Activated naive CD8-positive, alpha-beta T cell treated with anti-CD3 and anti-CD28 coated beads for 36 hours (primary cell): ENCODE measurements at places on chromosomes 6 and 20.

DNA sequence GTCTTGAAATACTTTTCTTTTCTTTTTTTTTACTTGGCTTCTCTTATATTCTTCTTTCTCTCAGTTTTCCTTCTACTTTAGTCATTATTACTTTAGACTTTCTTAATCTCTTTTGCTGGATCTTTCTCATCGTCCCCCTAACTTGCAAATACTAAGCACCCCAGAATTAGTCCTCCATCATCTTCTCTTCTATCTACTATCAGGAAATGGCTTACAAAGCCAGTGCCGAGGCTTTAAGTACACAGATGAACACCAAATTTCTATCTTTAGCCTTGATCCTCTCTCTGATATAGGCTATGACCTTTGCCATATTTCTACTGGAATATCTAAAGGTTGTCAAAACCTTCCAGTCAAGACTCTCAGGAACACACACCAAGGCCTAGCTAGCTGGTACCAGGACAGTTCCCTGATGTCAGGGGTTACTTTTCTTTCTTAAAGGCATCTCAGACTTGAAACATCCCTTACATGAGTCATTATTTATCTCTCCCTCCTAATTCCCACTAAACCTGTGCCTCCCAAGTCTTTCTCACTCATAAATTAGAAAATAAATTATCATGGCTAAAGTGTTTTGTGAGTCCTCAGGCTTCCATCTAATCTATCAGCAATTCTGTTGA lies 278.6 kb upstream of the TCF21 start:
- no peak for DNase-seq

- no peak for DNase-seq
Observed at GRCh38 chr20:20391766-20392165, 23.9 kb downstream of the INSM1 start.

DNA sequence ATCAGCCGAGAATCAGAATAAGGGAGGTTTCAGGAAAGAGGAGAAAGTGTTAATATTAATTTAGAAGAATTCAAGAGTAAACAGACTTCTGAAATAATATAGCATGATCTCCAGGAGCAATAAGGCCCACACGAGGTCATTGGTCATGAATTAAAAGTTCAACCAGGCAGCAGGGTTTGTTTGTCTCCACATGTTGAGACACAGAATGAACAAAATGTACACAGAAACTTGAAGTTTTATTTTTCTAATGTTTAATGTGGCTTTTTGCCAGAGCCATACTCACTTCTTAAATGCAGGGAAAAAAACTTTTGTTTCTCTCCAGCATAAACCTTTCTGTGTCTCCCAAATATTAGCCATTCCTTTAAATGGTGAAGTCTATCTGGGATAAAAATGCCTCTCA lies 504.5 kb downstream of the HDGFL1 start:
- DNase-seq, result no peak

GRCh38 chr6:147204060-147204785 lies at the start of gene STXBP5:
STXBP5 (plus strand) TSS chr6:147204417; CDS start chr6:147204533, 116 bp downstream.
- peak; percentile 47 for DNase-seq

GRCh38 chr6:109097661-109098060 lies 2.4 kb downstream of the CEP57L1 start:
- no peak for DNase-seq

GRCh38 chr6:139888681-139889122 lies 514.3 kb upstream of the CITED2 start:
- DNase-seq, result no peak

DNA sequence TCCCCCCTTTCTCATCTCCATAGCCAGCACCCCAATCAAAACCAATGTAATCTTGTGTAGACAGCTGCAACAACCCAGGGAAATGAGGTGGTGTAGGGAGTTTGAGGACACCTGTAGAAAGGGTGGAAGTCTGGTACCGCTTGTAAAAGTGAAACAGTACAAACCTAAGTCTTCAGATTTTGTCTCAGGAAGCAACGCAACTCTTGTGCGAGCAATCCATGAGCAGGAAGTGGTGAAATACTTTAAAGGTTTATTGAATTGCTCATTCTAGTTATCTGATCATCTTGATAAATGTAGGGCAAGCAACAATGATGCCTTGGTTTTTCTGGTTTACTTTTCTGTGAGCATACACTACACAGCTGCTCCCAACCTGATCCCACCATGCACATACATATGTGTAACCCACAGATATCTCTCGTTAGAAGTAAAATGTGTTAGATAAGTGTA lies 71.1 kb upstream of the THEMIS start:
- peak; percentile 44 for DNase-seq

DNA sequence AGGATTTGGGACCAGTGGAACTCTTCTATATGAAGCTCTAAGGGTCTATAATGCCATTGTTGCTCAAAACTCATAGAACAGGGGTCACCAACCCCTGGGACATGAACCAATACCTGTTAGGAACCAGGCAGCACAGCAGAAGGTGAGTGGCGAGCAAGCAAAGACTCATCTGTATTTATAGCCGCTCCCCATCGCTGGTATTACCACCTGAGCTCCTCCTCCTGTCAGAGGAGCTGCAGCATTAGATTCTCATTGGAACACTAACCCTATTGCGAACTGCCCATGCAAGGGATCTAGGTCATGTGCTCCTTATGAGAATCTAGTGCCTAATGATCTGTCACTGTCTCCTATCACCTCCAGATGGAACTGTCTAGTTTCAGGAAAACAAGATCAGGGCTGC lies 237.5 kb downstream of the C6orf118 start:
- no peak for DNase-seq

DNA sequence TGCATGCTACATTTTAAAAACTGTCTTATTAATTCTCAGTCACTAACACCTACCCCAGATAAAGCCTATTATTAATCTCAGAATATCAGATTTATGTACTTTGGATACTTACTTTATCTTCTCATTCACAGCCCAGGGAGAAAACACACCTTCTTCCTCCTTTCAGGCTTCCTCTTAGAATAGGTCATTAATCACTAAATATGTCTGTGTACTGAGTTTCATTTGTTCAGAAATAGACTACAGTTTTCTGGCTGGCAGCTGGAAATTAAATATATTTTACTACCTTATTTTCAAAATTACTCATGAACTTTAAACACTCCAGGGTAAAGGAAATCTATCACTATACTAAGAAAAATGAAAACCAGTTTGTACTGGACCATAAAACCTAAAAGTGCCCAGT lies 147.7 kb upstream of the DST start:
- DNase-seq, result no peak

DNA sequence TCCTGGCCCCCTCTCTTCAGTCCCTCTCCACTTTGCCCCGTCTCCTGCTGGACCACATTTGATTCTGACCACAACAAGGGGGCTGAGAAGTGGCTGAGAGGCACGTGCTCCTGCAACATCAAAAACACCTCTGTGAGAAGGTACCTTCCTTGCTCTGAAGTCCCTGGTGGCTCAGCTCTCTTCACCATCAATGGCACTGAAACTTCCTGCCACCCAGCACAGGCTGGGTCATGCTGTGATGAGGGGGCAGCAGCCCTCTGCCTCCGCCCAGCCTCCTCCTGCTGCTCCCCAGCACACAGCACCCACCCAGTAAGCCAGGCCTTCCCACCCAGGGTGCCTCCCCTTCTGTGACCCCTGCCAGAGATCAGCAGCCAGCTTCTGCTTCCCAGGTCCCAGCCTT lies 10.3 kb downstream of the ZMYND8 start:
- no peak for DNase-seq

- DNase-seq, result no peak
Observed at GRCh38 chr6:37637562-37638413, 59.9 kb downstream of the MDGA1 start.

DNA sequence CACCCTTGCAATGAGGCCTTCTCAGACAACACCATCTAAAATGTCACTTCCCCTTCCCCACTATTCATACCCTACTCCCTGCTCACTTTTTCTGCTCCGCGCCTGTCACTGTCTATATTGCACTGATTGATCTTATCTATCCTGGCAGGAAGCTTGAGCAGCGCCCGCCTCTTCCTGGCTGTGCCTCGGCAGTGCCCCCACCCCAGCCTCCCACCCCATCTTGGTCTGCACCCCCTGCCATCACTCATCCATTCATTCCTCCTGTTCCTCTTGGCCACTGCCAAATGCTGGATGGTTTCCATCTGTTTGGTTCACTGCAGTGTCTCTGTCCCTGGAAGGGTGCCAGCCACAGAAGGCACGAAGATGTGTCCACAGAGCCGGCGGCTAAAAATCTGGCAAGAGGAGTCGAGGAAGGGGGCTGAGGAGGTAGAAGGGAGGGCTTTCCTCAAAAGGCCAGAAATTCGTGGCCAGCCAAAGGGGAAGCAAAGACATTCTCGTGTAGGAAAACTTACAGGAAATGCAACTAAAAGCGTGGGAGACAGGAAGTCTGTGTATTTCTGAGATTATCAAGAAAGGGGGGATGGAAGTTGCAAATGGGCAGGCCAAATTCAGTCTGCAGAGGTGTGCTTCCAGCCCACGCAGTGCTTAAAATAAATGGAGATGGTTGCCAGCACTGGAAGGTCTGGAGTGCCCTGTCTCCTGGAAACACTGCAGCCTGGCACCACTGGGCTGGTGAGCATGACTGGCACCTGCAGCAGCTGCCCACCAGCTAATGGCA lies 27.6 kb downstream of the SYNJ2 start:
- DNase-seq, result no peak

DNA sequence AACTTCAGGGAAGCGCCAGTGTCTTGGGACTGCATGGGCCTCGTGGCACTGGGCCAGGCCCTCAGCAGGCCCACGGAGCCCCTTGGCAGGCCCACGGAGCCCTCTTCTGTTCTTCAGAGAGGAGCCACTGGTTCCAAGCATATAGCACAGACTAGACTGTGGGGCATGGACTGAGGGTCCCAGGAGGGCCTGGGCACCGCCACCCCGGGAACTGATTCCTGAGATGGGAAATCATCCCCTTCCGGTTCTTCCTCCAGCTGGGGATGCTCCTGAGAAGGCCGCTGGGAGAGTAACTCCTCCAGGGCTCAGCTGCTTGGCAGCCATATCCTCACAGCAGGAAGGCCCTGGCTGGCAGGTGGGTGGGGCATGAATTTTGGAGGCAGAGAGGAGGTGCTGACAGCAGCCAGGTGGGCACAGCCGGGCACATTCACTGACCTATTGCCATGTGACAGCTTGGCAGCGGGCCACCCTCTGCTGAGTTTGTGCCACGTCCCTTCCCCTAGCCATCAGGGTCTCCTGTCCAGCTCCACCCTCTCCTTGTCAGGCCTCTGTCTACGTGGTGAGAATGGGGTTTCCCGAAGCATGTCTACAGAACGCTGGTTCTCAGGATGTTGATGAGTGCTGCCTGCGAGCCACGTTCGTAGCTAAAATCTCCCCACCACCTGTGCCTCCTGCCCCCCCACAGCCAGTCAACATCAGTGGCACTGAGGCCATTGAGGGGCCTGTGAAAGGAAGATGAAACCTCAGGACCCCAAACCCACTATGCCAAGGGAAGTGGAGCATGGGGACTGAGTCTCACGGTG lies 152.1 kb downstream of the TAF4 start:
- DNase-seq, result no peak

- DNase-seq, result no peak
Observed at GRCh38 chr6:69005199-69005598, 370.1 kb downstream of the ADGRB3 start.

GRCh38 chr6:150894935-150895552 lies 29.5 kb downstream of the MTHFD1L start:
- DNase-seq, result peak; percentile 21

GRCh38 chr20:37381621-37382471 lies 35.9 kb downstream of the SRC start:
- DNase-seq, result no peak

GRCh38 chr6:70669133-70669532 lies 1.4 kb downstream of the SMAP1 start:
- no peak for DNase-seq

- no peak for DNase-seq
Observed at GRCh38 chr20:3541887-3542721, 71.3 kb downstream of the ATRN start.

DNA sequence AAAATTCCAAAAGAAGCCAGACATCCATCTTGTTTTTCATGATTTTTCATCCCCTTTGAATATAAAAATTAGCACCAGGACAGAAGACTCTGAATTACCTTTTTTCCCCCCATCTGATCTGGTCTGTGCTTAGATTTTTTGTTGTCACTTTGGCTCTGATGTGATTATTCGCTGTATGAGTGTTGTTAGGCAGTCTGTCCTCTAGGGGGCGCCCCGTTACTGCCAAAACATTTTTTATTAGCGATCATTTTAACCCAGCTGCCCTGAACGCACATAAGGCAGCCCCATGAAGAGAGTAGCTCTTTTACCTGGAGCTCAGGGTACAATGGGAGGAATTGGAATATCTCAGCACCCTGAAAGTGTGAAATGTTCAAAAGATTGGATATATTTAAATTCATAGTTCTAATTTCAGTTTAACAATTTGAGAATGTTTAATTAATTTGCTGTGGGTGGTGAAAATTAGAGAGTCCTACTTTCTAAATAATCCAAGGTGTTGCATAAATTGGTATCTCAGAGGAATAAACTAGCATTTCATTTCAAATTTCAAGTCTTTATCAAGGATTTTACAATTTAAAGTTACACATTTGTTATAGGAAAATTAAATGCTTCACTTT lies 60.8 kb downstream of the PRPH2 start:
- peak; percentile 72 for DNase-seq

- DNase-seq, result peak; percentile 57
Observed at GRCh38 chr20:32792316-32792715, 27.4 kb upstream of the MAPRE1 start.

DNA sequence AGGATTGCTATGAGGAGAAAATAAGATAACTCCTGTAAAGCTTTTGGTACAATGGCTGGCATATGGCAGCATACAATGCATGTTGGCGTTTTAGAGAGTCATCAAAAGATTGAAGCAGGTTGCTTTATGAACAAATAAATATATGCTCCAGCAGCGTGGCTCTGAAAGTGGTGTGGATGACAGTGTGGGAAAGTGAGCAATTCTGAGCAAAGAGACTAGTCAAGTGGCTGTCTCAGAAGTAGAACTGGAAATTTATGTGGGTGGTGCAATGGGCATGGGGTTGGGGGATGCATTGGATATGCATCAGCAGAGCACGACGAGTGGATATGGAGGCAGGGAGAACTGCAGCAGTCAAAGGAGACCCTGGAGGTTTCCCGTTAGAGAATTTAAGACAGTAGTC lies 66.2 kb upstream of the PHACTR2 start:
- DNase-seq, result no peak

- DNase-seq, result peak; percentile 31
Observed at GRCh38 chr6:14665827-14666724, 548.5 kb downstream of the CD83 start.

DNA sequence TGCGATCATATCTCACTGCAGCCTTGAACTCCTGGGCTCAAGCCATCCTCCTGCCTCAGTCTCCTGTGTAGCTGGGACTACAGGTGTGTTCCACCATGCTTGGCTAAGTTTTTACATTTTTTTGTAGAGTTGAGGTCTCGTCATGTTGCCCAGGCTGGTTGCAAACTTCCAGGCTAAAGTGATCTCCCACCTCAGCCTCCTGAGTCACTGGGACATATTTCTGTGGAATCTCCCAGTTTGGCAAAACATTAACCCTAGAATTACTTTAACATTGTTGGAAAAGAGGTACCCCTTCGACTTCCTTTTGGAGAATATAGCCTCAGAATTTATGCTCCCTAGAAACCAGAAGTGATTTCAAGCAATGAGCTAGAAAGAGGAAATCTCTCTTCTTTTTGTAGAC lies 57.2 kb downstream of the SHLD1 start:
- DNase-seq, result no peak
